ENCODE measurements at places on chromosomes 13 and 19.

DNA sequence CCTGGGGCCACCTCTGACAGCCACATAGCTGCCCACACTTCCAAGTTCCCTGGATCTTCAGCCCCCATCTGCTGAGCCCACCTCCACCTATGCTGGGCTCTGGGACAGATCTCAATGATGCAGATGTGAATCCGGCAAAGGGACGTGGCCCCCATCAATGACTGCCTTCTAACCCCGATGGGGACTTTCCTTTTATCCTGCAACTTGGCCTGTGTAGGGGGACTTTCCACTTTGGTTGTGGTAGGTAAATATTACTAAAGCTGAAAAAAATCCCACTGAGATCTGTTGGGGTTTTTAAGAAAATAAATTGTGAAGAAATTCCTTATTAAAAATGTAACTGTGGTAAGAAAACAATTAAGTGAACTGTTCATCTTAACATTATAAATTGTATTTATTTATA lies 20.8 kb upstream of the ASPDH start:
- no peak for DNase-seq

DNA sequence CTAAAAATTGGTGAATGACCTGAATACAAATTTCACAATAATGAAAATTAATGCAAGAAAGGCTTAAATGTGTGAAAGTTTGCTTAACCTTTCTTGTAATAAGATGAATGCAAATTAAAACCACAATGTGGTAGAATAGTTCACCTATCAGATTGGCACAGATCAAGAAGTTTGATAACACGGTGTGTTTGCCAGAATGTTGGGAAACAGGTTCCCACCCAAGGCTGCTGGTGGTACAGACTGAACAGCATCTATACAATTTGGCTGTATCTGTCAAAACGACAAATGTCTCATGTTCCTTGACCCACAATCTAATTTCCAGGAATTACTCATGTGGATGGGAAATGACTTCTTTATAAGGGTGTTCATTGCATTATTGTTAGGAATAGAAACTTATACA lies 8.6 kb upstream of the IRS2 start:
- no peak for DNase-seq

DNA sequence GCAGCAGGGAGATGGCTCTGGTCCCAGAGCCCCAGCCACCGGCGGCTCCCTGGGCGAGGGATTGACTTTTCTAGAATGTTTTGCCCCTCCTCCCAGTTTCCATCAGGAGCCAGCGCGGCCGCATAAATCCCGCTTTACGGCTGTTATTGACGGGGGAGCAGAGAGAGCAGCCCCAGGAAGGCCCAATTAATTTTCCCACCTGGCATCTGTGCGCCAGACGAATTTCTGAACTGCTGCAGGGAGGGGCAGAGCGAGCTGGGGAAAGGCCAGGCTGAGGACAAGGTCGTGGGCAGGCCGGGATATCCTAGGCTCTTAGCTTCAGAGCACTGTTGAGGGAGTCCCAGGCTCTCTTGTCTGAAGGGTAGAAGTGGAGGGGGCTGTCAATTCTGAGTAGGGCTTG lies 24.7 kb downstream of the ZNRF4 start:
- no peak for DNase-seq

DNA sequence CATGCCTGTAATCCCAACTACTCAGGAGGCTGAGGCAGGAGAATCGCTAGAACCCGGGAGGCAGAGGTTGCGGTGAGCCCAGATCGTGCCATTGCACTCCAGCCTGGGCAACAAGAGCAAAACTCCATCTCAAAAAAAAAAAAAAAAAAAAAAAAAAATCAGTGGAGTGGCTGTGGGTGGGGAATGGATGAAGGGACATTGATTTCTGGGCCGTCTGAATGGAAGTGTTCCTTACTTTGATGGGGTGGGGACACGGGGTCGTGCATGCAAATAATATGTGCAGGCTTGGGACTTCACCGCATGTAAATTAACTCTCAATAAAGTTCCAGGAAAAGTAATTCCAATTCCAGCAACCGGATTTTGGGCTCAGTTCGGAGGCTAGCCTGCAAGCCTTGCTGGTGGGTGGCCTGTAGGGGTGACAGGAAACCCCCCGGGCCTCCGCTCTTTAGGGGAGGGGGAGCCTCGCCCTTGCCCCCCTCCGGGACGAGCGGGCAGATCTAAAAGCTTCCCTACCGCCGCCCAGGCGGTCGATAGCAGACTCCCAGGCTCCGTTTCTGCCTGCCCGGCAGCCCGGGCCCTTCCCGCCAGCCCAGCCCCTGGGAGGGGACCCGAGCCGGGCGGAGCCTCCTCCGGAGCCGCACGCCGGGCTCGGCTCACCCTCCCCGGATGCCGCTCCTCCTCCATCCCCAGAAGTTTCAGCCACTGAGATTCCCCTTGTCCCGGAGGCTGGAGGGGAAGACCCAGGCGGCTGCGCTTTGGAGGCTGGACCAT lies 48.0 kb upstream of the ADGRE5 start:
- DNase-seq = no peak

GRCh38 chr13:64305246-64305645 lies 2889.6 kb upstream of the PCDH20 start:
- DNase-seq = no peak

GRCh38 chr13:74443631-74444030 lies 309.4 kb upstream of the KLF12 start:
- peak; percentile 67 for DNase-seq

GRCh38 chr13:45752510-45752909 lies 50.4 kb downstream of the CBY2 start:
- DNase-seq = no peak

- DNase-seq = no peak
Measured at GRCh38 chr19:13008926-13009787, 13.9 kb downstream of the NFIX start.

DNA sequence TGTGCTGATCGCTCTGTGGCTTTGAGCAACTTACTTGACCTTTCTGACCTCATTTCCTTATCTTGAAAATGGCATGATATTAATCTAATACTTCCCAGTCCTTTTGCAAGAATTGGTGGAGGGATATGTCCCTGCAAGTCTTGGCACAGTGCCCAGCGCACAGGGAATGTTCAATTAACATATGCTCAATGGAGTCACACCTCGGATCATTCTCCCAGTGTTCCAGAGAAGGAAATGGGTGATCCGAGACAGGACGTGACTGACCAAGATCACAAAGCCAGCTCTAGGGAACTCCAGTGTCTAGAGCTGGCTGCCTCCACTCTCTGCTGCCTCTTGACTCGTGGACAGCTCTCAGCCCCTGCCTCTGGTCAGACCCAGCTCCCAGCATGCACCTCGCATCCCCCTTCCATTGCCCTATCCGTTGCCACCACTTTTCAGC lies 3.6 kb downstream of the CDC42EP5 start:
- DNase-seq = no peak

DNA sequence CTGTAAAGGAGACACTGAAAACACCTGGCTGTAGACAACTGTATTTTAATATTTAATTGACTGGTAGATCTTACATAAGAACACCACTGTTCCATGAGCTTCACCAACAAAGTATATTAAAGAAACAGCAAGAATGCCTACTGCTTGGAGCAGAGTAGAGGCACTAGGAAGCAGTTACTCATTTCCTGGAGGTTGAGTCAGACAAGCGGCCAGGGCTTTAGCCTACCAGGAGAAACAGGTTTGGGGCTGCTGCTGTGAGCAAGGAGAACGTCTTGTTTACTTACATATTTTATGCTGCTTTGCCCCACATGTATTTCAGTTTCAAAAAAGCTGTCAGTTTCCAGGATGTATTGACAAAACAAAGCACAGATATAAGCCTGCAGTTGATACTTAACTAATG lies 33.4 kb downstream of the ALG5 start:
- DNase-seq = peak; percentile 69

- DNase-seq = no peak
Measured at GRCh38 chr13:80742033-80742432, 401.1 kb upstream of the SPRY2 start.

GRCh38 chr19:15976836-15977689 lies 28.3 kb downstream of the OR10H4 start:
- DNase-seq = no peak

- no peak for DNase-seq
Measured at GRCh38 chr13:97338571-97338970, 95.4 kb upstream of the RAP2A start.

GRCh38 chr19:18266771-18267686 lies 7.2 kb downstream of the IQCN start:
- no peak for DNase-seq

DNA sequence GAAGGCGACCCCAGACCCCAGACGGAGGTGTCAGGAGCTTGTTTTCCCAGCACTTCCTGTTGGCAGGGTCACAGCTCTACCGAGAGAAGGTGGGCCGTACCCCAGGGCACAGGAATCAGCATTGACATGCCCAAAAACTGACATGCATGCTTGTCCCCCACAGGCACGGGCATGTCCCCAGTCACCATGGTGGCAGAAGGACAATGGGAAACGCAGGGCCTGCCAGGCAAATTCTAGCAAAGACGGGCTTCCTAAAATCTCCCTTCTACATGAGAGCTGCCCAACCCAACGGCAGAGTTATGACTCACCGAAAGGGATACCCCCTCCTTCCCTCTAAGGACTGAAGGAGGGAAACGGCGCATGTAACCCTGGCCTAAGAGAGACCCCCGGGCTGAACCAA lies 18.5 kb downstream of the TSHZ3 start:
- no peak for DNase-seq

GRCh38 chr13:95254339-95254738 lies 46.9 kb downstream of the ABCC4 start:
- DNase-seq = no peak

GRCh38 chr19:2587001-2587719 lies 111.2 kb downstream of the GADD45B start:
- no peak for DNase-seq

GRCh38 chr19:48118131-48118517 lies 7.5 kb upstream of the PLA2G4C start:
- DNase-seq = no peak

GRCh38 chr19:38317104-38317612 lies 1.4 kb upstream of the YIF1B start:
- no peak for DNase-seq

GRCh38 chr13:27465611-27466010 lies 15.2 kb upstream of the MTIF3 start:
- no peak for DNase-seq

- DNase-seq = peak; percentile 14
Measured at GRCh38 chr13:68099631-68100030, 869.5 kb upstream of the PCDH9 start.

DNA sequence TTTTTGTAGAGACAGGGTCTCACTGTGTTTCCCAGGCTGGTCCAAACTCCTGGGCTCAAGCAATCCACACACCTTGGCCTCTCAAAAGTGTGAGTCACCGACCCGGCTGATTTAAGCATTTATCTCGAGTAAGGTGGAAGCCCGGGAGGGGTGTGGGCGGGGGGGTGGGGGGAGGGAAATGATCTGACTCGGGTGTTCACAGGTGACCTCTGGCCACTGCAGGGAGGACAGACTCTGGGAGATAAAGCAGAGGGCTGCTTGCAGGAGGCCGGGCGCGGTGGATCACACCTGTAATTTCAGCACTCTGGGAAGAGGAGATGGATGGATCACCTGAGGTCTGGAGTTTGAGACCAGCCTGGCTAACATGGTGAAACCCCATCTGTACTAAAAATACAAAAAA lies 7.9 kb downstream of the DENND1C start:
- no peak for DNase-seq

GRCh38 chr13:98853771-98854221 lies 101.3 kb upstream of the SLC15A1 start:
- DNase-seq = peak; percentile 56

DNA sequence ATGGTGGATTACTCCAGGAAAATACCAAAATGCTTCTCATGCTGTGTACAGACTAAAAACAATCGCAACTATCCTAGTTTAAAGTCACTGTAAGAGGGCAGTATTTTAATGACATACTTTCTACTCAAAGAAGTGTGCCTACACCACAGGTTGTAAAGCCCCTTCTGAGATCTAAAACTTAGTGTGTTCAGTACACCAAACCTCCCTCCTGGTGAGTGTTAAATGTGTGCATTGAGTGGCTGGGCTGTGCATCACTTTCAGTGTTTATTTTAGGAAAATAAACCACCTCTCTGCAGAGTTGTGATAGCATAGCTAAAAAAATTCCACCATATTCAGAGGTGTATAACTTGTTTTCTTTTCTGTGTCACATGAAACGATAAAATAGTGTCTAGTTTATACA lies 263.7 kb downstream of the DACH1 start:
- no peak for DNase-seq

GRCh38 chr19:39941615-39942365 lies 7.4 kb upstream of the FCGBP start:
- DNase-seq = no peak

- DNase-seq = peak; percentile 6
Measured at GRCh38 chr19:50669302-50670101, 20.3 kb downstream of the C19orf81 start.

DNA sequence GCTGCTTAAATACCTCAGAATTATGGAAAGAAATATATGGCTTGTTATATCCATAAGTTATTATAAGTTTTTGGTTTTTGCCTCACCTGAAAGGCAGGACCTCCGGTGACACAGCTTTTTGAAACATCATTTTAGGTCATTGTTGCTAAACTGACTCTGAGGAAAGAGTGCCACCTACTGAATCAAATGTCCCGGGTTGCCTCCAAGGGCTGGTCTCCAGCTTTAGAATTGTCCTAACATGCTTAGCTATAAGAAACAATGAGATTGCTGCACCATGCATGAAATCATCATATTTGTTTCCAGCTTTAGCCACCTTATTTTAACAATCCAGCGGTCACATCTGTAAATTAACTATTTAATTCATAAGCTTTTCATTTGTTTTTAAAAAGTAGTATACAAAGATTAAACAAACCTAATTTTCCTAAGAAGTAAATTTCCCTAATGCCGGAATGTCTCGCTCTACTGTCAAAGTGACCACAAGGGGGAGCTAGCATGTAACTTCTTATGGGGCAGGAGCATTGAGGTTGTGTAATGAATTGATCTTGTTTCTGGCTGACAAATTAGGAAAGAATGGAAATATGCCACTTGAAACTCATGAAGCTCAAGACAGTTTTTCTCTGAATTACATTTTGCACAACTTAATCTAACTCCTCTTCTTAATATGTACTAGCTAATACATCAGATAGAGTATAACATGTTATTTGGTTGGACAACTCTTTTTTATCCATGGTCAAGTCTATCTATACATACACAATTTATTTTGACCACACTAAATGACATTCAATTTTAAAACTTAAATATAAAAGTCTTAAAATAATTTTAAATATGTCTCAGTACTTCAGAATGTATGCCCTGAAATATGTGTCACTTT lies 6.7 kb upstream of the PCDH17 start:
- peak; percentile 21 for DNase-seq

DNA sequence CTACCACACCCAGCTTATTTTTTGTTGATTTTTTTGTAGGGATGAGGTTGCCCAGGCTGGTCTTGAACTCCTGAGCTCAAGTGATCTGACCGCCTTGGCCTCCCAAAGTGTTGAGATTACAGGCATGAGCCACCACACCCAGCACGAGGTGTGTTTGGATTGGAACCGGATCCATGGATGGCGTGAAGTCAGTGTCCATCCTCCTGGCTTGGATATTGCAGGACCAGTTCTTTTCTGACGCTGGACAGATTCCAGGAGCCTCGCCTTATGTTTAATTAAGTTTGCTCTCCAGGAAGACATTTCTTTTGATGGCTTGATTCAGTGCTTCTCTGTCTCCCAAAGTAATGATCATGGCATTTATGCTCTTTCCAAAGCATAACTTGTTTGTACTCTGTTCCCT lies 14.4 kb upstream of the RFXAP start:
- DNase-seq = no peak

GRCh38 chr13:43799191-43799590 lies 12.4 kb upstream of the ENOX1 start:
- DNase-seq = no peak
